ENCODE measurements at places on chromosomes 11 and 22.

DNA sequence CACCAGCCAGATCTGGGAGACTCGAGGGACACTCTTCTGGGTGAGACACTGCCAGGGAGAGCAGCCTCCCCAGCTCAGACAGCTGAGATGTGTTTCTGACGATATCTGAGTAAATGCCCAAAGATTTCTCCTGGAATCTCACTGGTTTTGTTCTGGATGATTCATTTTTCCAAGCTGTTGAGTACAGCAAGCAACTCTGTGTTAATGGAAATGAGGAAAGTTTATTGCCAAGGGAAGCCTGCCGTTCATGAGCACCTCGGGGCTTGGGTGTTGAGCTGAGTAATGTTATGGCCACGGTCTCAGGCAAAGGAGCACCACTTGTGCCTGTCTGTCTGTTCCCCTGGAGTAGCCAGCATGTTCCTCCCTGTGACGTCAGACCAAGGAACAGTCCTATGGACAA lies 1132.4 kb downstream of the BRD1 start:
- no peak for DNase-seq

GRCh38 chr11:116721988-116722387 lies 50.8 kb downstream of the BUD13 start:
- DNase-seq, result no peak

DNA sequence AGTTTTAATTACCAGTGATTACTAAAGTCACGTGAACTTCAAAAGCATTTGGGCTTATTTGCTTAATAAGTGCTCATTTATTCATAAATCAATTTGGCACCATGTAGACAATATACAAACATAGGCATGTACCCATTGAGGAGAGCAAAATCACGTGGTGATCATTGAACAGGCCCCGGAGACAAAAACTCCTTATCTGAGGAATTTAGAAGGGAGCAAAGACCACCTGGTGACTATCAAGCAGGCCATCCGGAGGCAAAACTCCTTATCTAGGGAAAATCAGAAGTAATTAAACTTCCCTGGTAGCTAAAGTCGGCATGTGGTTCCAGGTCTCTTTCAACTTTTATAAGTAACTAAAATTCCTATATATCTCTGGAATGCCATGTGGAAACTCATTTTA lies 5.7 kb upstream of the BTBD10 start:
- DNase-seq, result no peak

DNA sequence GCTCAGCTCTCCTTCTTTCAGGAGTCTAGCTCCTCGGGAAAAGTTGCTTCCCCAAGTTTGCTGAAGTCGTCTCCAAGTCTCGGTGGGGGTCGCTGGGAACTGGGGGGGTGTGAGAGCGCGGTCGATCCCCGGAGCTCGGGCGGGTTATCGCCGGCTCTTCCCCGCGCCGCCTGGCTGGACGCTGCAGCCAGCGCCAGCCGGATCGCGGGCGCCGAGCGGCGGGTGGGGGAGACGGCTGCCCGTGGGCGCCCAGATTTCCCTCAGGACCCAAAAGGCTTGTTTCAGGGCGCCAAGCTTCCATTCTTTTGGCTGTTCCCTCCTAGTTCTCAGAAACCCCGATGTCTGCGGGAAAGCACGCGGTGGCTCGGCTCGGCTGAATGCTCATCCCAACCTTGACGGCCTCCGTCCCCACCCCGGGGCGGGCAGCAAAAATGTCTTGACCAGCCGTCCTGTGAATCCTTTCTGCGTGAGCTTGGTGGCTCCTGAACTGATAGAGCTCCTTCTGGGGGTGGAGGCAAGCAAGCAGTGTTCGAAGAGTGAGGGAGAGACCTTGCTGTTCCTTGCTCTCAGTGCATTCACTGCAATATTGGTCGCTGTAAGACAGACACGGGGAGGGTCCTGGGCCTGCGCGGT lies 1.7 kb downstream of the ZBTB16 start:
- peak; percentile 33 for DNase-seq

- no peak for DNase-seq
Measured at GRCh38 chr11:18367431-18367830, 26.9 kb upstream of the LDHA start.

DNA sequence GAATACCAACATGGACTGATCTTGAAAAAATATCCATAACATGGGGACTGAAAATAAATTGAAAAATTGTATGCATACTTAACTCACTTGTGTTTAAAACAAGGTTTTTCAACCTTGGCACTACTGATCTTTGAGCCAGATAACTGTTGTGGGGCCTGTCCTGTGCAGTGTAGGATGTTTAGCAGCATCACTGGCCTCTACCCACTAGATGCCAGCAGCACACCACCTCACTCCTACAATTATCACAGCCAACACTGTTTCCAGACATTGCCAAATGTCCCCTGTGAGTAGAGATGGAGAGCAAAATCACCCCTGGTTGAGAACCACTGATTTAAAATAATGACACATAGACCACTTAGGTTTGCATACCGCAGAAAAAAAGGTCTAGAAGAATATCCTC lies 45.0 kb upstream of the SLC1A2 start:
- DNase-seq, result no peak

DNA sequence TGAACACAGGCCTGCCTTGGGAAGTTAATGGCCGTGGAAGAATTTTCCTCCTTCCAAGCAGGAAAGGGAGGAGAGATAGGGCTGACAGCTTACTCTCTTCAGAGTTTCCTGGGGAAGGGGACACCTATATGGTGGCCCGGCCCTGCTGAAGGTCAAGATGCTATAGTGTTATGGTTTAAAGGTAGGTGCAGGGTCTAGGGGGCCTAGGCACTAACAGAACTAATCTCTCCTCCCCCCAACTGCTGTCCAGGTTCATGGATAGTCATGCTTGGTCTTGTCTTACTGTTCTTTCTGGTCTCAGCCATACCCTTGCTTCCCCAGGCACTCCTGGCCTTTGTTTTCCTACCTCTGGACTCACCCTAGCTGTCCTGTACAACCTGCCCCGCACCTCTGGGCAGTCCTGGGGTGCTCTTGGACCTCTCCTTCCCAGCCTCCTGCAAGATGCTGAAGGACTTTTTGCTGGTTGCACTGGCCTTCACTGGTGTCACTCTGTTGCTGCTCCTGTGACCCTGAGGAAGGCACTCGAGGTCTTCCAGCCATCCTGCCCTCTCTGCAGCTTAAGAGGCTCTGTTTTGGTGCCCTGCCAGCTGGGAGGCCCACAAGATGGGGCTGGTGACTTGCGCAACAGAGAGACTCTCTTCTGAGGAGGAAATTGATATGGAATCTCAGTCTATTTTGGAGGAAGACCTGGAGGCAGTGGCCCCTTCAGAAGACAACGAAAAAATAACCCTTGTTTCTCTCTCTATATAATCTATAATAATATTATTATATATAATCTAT lies 17.9 kb downstream of the SEC14L3 start:
- no peak for DNase-seq

GRCh38 chr22:24236656-24237055 lies 8.2 kb downstream of the GGT5 start:
- no peak for DNase-seq

DNA sequence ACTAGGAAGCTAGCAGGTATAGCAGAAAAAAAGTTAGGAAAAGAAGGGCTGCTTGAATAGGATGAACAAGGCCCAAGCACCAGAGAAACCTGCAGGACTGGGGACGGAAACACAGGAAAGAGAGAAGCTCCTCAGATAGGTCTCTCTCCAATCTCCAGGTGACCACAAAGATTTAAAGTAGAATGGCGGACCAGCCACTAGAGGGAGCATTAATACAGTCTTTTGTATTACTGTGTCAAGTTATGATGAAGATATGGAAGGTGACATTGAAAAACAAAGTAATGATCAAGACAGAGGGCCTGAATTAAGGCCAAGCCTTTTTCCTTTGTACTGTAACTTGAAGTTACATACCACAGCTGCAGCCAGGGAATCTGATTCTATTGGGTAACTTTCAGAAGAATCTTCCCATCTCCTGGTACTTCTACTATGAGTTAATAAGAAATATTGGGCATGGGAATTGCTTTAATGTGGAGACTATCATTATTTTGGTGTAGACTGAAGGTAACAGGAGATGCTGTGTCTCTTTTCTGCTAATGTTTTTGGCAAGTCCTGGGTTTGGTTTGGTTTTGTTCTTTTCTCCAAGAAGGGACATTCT lies 33.8 kb downstream of the OR2AG2 start:
- peak; percentile 10 for DNase-seq

DNA sequence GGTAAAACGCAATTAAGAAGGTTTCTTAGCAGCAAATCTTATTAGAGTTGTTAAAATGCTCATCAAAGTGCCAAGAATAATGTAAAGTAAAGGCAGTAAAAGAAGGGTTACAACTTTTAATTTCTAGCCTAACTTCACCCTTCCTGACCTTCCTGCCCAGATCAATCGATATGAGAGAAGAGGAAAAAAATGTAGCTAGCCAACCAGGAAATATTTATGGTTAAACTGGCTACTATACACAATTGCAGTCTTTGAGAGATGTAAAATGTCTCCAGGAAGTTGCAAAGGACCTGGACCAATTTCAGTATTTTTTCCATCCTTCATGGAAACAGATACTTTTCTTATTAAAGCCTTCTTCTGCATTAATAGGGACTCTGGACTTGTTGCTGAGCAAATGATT lies 141.8 kb upstream of the CCDC90B start:
- no peak for DNase-seq

DNA sequence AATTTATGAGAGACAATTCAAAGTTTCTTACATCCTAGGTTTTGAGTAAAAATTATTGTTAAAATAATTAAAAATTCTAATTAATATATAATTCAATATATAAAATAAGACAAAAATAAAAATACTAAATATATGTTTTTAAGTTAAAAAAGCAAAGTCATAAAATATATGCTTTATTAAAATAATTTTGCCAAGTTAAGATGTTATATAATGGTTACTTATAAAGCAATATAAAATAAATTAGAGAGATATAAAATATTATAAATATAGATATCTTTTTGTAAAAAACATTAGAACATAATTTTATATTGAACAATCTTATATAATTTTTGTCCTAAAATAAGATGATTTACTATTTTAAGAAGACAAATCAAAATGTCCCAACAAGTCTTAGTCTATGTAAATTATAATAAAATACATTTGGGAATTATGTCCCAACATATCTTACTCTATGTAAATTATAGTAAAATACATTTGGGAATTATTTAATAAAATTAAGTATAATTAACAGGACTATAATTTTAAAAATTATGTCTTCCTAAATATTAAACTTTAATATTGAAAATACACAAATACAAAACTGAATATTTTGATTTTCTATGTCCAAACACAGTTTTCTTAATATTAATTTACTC lies 67.7 kb upstream of the TOP3B start:
- no peak for DNase-seq

- no peak for DNase-seq
Measured at GRCh38 chr11:85845124-85845631, 10.0 kb upstream of the CCDC83 start.

- no peak for DNase-seq
Measured at GRCh38 chr11:86388198-86388597, 13.5 kb downstream of the CCDC81 start.

DNA sequence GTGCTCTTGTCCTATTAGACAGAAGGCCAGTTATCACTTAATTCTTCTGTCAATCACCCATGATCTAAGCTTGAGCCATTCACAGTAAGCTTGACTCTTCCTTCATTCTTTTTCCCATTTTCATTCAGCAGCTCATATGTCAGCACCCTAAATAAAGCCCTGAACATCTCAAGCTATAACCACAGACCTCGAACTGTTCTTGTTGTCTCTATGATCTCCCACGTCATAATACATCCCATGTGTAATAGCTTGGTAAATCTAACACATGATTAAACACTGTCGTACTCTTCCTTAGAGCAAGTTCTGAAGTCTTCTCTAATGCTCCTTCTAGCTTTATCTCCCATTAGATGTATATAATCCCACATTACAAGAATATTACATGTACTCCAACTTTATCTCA lies 14.4 kb downstream of the MUC15 start:
- no peak for DNase-seq

DNA sequence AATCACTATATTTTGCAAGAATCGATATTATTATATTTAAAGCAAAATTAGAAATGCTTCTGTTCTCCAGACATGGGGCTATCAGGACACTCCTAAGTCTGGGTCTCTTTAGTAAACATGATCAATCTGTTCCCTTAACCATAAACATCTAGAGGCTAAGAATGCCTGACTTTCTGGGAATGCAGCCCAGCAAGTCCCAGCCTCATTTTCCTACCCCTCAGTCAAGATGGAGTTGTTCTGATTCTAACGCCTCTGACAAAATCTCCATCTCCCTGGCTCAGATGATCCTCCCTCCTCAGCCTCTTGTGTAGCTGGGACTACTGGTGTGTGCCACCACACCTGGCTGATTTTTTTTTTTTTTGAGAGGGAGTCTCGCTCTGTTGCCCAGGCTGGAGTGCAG lies 35.0 kb downstream of the SLCO2B1 start:
- DNase-seq, result no peak

GRCh38 chr11:2701898-2702434 lies 2.2 kb upstream of the KCNQ1OT1 start:
- DNase-seq, result no peak

GRCh38 chr22:35313311-35314121 lies 13.8 kb downstream of the TOM1 start:
- DNase-seq, result peak; percentile 31

GRCh38 chr11:126124231-126124661 lies 61.6 kb upstream of the CDON start:
- DNase-seq, result no peak

- no peak for DNase-seq
Measured at GRCh38 chr11:114785820-114786219, 107.5 kb downstream of the NXPE2 start.

- DNase-seq, result no peak
Measured at GRCh38 chr11:2768471-2769408, 68.9 kb upstream of the KCNQ1OT1 start.

DNA sequence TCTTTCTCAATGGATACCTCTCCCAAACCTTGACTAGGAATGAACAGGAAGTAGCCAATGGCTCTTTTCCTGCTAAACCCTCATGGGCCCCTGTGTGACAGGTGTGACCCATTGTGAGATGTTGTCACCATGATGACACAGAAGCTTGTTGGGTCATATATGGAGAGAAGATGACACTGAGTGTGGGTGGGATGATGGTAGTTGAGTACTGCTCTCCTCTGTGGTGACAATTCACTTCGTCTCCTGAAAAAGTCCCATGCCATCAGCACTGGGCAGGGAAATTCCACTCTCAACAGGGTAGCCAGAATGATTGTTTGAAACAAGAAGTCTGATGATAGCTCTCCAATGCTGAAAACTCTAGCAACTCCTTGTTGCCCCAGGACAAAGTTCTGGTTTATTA lies 94.0 kb upstream of the SEZ6L start:
- DNase-seq, result no peak

GRCh38 chr11:128520206-128520887 lies 67.0 kb downstream of the ETS1 start:
- DNase-seq, result no peak
